ENCODE measurements at places on chromosomes 2 and 18.

- no peak for DNase-seq
Observed at GRCh38 chr2:128608921-128609880, 290.5 kb upstream of the HS6ST1 start.

- no peak for DNase-seq
Observed at GRCh38 chr2:215436705-215437565, 1.1 kb upstream of the FN1 start.

DNA sequence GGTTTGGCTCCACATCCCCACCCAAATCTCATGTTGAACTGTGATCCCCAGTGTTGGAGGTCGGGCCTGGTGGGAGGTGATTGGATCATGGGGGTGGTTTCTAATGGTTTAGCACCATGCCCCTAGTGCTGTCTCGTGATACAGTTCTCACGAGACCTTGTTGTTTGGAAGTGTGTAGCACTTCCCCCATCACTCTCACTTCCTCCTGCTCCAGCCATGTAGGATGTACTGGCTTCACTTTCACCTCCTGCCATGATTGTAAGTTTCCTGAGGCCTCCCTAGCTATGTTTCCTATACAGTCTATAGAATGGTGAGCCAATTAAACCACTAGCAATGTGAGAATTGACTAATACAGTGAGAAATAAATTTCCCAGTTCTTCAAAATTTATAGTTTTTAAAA, 325.9 kb downstream of the FSIP2 start:
- DNase-seq = no peak

DNA sequence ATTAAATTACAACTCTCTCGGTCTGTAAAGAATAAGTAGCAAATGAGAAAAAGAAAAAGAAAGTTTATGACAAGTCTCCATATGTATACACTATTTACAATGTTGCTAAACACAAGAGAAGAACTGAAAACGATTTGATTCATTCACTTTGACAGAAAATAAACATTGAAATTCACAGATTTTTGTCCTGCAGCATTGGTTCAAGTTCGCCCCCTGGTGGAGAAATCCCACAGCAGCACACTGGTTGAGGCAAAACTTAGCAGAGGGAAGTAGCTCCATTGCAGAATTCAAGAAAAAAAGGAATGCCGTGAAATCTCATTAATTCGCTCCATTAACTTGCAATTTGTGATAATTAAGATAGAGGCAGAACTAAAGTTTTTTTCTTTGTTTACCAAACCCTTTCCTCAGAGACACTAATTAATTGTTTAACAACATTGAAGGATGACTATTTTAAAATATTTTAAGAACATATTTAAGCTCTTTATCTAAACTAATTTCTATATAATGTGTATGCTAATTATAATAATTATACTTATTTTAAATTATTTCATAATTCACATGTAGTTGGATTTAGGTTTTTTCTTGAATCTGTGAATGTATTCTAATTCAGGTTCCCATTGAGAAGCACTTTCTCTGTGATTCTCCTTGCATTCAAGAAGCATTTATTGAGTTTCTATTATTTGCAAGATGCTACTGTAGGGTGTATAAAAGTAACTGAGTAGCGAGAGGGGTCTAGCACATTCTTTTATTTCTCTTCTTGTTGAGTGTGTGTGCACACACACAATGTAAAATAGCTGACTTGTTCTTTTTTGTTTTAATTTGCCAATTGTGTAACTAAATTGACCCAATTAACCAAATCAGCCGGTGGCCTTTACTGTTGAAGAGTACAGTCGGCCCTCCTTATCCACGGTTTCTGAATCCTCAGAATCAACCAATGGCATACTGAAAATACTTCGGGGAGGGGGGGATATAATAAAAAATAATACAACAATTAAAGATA, 74.1 kb downstream of the COL4A3 start:
- peak; percentile 65 for DNase-seq

- no peak for DNase-seq
Observed at GRCh38 chr2:181471783-181472182, 14.6 kb downstream of the ITGA4 start.

GRCh38 chr2:38327580-38327979, 49.5 kb downstream of the ATL2 start:
- no peak for DNase-seq

DNA sequence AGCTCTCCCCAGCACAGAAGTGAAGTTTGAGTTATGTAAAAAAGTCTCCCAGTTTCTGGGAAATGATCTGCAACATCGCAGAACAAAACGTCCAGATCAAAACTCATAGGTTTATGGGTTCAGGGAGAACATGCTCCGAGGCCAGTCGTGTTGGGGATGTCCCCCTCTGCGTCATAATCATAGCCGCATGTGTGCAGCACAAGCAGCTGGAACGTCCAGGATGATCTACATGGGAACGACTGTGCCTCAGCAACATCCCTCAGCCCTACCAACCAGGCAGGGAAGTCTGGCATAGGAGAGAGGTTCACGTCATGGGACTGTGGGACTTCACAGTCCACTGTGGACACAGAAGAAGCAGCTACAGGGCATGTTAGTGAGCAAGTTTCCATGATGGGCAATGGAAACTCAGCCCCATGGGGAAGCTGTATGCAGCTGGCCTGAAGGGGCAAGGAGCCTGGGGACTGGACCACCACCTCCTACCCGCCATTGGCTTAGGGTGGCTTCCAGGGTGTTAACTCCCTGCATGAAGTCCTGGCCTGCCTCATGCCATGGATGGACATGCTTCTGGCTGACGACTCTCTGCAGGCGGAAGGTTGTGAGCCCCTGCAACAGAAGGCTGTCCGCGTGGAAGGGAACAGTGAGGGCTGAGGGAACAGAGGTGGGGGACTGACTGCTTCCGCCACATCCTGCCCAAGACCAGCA, 96.9 kb downstream of the COPS8 start:
- no peak for DNase-seq

- DNase-seq = no peak
Observed at GRCh38 chr18:985212-985661, 80.6 kb downstream of the ADCYAP1 start.

- DNase-seq = no peak
Observed at GRCh38 chr2:120626566-120626965, 109.1 kb upstream of the GLI2 start.

- DNase-seq = no peak
Observed at GRCh38 chr18:37452682-37453385, 112.8 kb downstream of the CELF4 start.

- DNase-seq = no peak
Observed at GRCh38 chr2:197556456-197556855, 40.6 kb downstream of the MOB4 start.

DNA sequence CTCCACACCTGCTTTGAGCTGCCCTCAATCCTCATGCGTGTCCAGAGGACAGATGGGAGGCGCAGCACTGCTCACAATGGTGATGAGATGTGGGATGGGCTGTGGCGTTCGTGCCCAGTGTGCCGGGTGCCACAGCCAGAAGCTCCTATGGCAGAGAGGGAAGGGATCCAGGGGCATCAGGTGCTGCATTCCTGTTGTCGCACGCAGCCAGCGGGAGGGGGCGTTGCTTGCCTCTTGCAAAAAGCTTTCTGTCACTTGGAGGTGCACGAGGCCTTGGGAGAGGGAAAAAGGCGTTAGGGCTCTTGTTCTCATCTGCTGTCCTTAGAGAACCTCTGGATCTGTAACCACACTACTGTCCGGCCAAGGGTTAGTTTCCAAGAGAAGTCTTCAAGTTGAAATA, 29.2 kb upstream of the ALLC start:
- no peak for DNase-seq

Data from activated CD4-positive, alpha-beta T cell treated with anti-CD3 and anti-CD28 coated beads, Interleukin-2, Interleukin-4, amounts not matched to agents 100 ng/mL and 50 ng/mL, durations not matched to agents 16 hours and 8 hours (primary cell).